Esophagus muscularis mucosa (tissue), 4 donors: ENCODE measurements at places on chromosomes 2 and 18.

DNA sequence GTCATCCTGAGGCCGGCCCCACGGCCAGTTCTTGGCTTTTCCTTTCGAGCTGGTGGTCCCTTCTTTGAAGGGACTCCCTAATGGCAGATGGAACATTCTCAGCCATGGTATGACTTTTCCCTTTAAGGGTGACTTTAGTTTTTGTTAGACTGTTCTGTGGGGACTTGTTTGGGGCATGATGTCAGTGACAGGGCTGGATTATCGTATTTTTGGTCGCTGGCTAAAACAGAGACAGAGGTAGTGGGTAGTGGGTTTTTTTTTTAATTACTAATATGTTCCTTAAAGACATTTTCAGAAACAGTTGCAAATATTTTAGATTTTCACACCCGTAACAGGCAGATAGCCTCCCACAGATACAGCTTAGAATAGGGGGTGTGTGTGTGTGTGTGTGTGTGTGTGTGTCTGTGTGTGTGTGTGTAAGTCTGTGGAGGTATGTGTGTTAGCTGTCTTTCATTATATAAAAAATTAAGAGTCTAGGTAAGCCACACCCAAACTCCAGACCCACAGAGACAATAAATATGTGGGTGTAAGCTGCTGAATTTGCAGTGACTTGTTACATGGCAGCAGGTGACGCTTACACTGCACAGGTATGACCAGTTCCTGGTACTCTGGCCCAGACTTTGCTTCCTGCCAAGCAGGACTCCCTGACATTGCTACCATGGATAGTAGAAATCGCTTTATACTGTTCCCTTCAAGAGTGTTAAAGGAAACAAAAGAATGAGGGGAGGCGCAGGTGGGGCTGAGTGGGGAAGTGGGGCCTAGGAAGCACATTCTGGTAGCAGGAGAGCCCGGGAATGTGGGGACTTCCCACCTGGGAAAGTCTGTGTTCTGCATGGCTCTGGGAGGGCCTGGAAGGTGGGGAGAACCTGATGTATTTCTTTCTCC is 20.9 kb downstream of the NCK2 start:
- H3K27me3 ChIP-seq = no peaks in the 10 kb centered on the region
- peaks cover 4% of the 10 kb centered on the region for H3K36me3 ChIP-seq
- peaks cover 22% of the 10 kb centered on the region for H3K4me1 ChIP-seq

GRCh38 chr2:169069341-169069740 is at the start of gene DHRS9:
Gene DHRS9, plus strand, starts transcription at chr2:169069563. Its CDS starts 12,019 bp downstream, at chr2:169081582.
- no peaks in the 10 kb centered on the region for H3K27me3 ChIP-seq
- no peaks in the 10 kb centered on the region for H3K36me3 ChIP-seq
- DNase-seq = no peak
- no peaks in the 10 kb centered on the region for H3K4me1 ChIP-seq
- H3K27ac ChIP-seq = no peak within 1 kb of the TSS

- no peaks in the 10 kb centered on the region for H3K36me3 ChIP-seq
- peaks cover 28% of the 10 kb centered on the region for H3K4me1 ChIP-seq
- H3K27ac ChIP-seq = peak overlapping the region; percentile 82
- no peak for DNase-seq
- peak overlapping the region; percentile 53 for H3K4me3 ChIP-seq
- H3K27me3 ChIP-seq = no peaks in the 10 kb centered on the region
These were observed 83.7 kb downstream of the LPIN1 start for GRCh38 chr2:11829947-11830707.

DNA sequence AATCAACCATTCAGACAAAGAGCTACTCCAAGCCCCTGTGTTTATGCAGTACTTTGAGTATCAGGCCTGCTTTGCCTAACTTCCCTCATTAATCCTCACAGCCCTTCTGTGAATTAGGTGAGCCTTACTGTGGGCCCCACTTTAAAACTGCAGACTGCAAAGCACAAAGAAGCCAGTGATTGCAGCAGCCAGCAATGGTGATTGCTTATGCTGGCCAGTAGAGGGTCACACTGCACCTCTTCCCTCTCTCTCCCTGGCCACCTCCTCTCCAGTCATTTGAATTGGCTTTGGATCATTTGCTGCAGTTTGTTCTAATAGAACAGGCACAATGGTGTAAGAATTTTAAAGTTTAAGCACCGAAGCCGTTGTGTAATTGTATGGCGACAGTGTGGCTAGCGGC is 229.9 kb downstream of the AGPS start:
- H3K4me3 ChIP-seq = no peak overlapping the region
- H3K27ac ChIP-seq = no peak overlapping the region
- peaks cover 3% of the 10 kb centered on the region for H3K27me3 ChIP-seq

DNA sequence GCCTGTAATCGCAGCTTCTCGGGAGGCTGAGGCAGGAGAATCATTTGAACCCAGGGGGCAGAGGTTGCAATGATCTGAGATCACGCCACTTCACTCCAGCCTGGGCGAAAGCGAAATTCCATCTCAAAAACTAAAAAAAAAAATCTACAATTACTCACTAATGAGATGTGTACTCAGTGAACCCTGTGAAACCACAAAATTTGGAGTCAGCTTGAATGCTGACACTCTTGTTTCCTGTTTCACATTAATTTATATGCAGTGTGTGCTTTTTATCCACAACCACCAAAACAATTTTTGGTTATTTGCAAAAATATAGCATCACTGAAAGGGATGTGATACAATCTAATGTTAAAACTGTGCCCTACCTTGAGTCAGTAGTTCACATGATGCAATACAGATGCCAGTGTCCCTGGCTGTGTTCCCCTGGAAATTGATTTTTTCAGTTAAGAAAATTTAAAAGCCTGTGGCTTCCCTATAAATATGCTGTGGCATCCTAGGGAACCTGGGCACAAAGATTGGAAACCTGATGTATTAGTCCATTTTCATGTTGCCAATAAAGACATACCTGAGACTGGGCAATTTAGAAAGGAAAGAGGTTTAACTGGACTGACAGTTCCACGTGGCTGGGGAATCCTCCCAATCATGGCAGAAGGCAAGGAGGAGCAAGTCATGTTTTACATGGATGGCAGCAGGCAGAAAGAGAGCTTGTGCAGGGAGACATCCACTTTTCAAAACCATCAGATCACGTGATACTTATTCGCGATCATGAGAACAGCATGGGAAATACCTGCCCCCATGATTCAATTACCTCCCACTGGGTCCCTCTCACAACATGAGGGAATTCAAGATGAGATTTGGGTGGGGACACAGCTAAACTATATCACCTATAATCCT is 337.5 kb upstream of the NT5C1B start:
- H3K4me1 ChIP-seq = peaks cover 38% of the 10 kb centered on the region
- no peak for DNase-seq
- H3K27ac ChIP-seq = no peak overlapping the region
- H3K27me3 ChIP-seq = no peaks in the 10 kb centered on the region

DNA sequence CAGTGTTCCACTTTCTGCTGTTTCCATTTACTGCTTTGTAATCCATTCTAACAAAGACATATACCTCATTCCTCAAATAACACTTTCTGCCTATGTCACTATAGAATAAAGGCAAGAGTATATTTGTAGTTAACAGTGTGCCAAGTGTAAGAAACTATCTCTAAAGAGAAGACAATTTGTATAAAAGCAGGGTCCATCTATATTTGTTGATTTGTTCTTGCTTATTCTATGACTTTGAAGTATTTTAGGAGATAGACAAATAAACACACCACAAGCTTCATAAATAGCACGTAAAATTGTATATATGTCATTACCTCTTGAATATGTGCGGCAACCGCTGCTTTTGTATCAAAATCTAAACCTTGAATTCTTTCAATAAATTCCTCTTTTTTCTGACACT is 56.0 kb downstream of the CCDC88A start:
- peak overlapping the region; percentile 32 for H3K27ac ChIP-seq
- no peak for DNase-seq
- no peak overlapping the region for H3K4me3 ChIP-seq
- no peaks in the 10 kb centered on the region for H3K36me3 ChIP-seq
- no peaks in the 10 kb centered on the region for H3K27me3 ChIP-seq

DNA sequence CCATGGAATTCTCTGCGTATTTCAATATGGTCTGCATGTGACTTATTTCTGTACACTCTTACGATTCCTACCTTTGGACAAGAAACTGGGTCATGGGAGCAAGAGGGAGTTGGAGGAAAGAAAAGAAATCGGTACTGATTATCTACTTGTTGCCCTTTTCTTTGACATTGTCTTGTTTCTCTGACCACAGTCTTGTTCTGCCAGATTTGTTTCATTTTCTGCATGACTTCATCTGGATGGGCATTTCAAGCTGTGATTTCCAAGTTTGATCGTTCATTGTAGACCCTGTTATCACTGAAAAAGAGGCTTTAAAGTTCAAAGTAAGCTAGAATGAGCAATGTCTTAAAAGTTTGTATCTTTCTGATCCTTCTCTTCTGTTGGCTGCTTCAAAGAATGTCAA is 2186.3 kb upstream of the CELF4 start:
- H3K36me3 ChIP-seq = no peaks in the 10 kb centered on the region
- H3K27ac ChIP-seq = no peak overlapping the region
- no peak overlapping the region for H3K4me3 ChIP-seq

DNA sequence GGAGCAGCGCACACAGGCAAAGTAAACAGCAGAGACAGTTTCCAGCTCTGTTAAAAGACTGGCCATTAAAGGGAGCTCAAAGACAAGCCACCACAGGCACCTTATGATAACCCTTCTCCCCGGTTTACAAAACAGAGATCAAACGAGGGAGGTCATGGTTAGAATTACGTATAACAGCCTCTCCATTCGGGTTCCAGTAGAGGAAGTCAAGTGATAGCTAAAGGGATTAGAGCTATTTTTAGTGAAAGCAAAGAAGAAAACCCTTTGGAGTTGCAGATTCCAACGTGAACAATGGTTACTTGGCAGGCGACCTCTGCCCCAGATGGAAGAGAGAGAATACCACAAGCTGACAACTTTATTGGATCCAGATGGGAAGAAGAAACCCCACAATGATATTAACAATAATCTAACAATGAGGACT is 31.2 kb upstream of the EDAR start:
- no peaks in the 10 kb centered on the region for H3K27me3 ChIP-seq
- no peak overlapping the region for H3K27ac ChIP-seq
- H3K36me3 ChIP-seq = no peaks in the 10 kb centered on the region
- no peak for DNase-seq

DNA sequence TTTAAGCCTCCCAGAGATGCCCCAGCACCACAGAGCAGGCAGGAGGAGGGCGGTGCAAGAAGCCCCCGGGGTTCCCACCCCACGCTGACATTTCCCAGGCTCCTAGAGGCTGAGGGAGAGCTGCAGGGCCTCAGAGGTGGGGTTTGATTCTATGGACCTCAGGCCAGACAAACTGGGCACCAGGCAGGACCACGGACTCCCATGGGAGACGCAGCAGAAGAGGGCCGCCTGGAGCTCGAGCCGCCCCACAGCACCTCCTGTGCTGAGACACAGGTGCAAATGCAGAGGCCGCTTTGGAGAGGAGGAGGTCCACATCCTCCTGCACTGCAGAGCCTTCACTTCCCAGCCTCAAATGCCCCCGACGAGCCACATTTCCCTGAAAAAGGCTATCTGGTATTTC is 62.7 kb downstream of the PSMG2 start:
- H3K36me3 ChIP-seq = no peaks in the 10 kb centered on the region
- H3K27me3 ChIP-seq = no peaks in the 10 kb centered on the region
- no peaks in the 10 kb centered on the region for H3K4me1 ChIP-seq

GRCh38 chr2:144950899-144951560 is 431.1 kb upstream of the ZEB2 start:
- no peak for DNase-seq
- H3K4me1 ChIP-seq = no peaks in the 10 kb centered on the region
- H3K4me3 ChIP-seq = no peak overlapping the region
- no peak overlapping the region for H3K27ac ChIP-seq
- no peaks in the 10 kb centered on the region for H3K36me3 ChIP-seq

- no peaks in the 10 kb centered on the region for H3K4me1 ChIP-seq
- H3K27me3 ChIP-seq = no peaks in the 10 kb centered on the region
- no peaks in the 10 kb centered on the region for H3K36me3 ChIP-seq
- H3K4me3 ChIP-seq = no peak overlapping the region
These were observed 1398.0 kb upstream of the NXPH2 start for GRCh38 chr2:140178234-140178633.

GRCh38 chr18:48013162-48013561 is 82.7 kb upstream of the SMAD2 start:
- no peak for DNase-seq
- H3K27ac ChIP-seq = no peak overlapping the region
- H3K36me3 ChIP-seq = no peaks in the 10 kb centered on the region

DNA sequence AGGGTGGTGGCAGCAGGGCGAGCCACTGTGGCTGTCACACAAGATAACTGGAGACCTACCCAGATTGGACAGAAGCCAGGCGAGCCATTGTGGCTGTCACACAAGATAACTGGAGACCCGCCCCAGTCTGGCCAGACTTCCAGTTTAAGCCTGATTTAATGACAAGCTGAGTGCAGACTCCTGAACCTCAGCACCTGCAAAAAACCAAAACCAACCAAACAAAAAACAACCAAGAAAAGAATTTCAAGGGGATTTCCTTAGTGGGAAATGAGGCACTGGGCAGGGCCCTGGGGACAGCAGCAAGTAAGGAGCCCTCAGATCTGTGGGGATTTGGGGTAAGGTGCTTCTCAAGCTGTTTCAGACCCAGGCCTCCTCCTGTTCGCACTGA is 95.2 kb upstream of the BOD1L2 start:
- H3K27ac ChIP-seq = no peak overlapping the region
- DNase-seq = no peak
- no peaks in the 10 kb centered on the region for H3K4me1 ChIP-seq
- H3K27me3 ChIP-seq = no peaks in the 10 kb centered on the region
- H3K4me3 ChIP-seq = no peak overlapping the region

DNA sequence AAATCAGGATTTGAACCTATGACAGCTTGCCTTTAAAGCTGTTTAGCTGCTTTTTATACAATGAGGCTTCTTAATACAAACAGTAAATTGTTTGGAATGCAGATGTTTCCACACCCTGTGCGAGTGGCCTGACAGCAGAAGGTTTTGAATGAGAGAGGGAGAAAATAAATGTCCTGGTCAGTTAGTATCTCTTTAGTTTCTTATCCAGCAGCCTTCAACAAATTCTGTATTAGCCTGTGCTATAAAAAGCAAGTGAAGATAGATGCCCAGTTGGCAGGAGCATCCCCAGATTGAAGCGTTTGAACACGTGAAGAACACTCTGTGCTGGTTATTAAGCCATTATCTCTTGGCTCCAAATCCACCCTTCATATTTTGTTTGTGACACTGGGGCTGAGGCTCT is 70.6 kb downstream of the CERS6 start:
- peaks cover 97% of the 10 kb centered on the region for H3K4me1 ChIP-seq
- no peak for DNase-seq
- peak overlapping the region; percentile 81 for H3K27ac ChIP-seq
- no peak overlapping the region for H3K4me3 ChIP-seq
- H3K36me3 ChIP-seq = no peaks in the 10 kb centered on the region

DNA sequence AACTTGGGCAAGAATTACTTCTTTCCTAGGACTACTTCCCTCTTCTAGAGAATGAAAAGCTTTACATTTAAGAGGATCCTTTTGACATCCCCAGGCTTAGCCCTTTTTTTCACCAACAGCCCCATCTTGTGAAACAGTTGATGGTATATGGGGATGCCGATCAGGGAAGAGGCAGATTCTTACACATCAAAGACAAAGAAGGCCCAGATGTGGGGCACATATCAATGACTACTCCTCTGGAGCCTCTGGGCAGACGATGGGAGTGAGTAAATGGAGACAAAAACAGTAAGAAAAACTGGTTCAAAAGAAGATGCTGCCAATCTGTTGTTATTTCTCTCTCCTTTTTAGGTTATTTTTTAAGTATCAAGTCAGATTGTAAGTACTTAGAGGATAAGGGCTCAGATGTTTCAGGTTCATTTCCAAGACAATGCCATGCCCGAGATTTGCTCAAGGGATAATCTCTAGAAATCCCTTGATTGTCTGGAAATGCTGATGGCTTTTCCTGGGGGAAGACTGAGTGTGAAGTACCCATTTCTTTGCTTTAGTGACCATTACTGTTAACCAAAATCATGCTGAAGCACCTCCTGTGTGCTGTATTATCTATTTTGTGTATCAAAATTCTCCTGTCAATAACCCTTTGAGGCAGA is 117.5 kb downstream of the EPHA4 start:
- no peak overlapping the region for H3K4me3 ChIP-seq
- H3K27ac ChIP-seq = no peak overlapping the region
- H3K4me1 ChIP-seq = no peaks in the 10 kb centered on the region
